ENCODE measurements at places on chromosomes 5 and 9.

DNA sequence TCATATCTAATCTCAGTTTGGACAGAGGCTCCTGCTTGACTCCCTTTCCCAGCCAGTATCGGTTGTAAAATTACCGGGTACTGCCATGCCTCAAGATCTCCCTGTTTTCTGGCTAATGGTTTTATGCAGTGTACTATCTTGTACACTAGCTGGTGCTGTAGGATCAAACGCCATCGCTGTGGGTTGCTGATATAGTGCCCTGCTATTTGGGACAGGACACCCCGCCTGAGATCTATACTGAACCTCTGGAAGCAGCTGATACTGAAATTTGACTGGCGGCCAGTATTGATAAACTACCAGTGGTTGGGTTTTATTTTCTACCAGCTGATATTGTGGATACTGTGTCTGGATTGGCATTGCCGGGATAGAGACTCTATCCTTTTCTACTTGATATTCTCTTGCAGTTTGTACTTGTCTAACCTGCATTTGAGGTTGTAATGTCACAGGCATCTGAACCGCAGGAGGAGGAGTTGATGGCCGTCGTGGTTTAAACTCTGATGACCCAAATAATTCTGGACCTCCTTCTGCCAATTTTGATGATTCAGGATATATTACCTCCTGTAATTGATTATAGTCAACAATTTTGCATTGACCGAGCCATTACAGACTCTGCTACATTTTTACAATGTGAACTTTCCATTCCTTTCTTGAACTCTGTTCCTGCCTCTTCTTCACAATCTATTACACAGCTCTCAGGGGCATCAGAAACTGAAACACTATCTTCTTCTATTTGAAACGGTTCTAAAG lies 112.5 kb upstream of the LARP1 start:
- no peak overlapping the region for H3K27ac ChIP-seq
- no peak for DNase-seq
- peaks cover 31% of the 10 kb centered on the region for H3K27me3 ChIP-seq
- H3K4me3 ChIP-seq, result no peak overlapping the region
- H3K4me1 ChIP-seq, result peaks cover 12% of the 10 kb centered on the region
- H3K36me3 ChIP-seq, result no peaks in the 10 kb centered on the region

DNA sequence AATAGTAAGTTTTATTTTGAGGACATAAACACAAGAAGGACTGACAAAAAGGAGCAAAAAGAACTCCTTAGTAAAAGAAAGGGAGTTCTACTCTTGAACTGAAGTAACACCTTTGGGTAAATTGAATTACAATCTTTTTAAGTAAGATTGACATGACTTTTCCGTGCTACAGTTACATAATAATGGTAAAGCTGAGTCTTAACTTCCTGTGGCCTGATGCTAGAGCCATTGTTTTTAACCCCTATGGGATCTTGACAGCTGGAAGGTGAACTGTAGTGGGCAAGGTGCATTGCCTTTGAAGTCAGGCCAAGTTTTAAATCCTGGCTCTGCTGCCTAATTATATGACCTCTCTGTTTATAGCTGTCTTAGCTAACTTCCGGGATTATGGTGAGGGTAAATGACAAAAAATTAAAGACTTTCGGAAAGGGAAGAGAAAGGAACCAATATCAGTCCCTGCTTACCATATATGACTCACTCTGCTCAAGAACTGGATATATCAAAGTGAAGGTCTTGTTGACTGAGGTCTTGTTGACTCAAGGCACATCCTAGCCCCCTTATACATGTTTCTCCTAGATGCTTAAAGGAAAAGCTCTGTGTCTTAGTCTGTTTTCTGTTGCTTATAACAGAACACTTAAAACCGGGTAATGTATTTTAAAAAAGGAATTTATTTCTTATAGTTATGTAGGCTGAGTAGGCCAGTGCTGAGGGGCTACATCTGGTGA lies 6.8 kb downstream of the HSD17B4 start:
- H3K27me3 ChIP-seq, result no peaks in the 10 kb centered on the region
- peaks cover 10% of the 10 kb centered on the region for H3K36me3 ChIP-seq
- no peak overlapping the region for H3K27ac ChIP-seq
- no peak overlapping the region for H3K4me3 ChIP-seq
- DNase-seq, result no peak

DNA sequence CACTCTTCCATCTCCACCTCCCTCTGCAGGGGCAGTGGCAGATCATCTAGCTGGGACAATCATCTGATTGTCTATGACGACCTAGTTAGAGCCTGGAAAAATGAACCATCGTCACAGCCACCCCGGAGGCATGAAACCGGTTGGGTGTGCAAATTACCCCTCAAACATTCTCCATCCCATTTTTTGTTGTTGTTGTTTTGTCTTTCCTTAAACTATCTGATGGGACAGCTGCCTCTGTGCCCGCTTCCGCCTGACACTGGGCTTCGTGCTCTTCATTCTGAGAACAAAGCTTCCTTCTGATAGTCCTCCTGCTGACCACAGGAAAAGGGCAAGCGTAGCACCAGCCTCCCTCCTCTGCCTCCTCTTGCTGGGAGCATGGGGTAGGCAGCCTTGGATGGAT lies 7.0 kb upstream of the NDST1 start:
- no peaks in the 10 kb centered on the region for H3K36me3 ChIP-seq
- no peaks in the 10 kb centered on the region for H3K4me1 ChIP-seq
- H3K4me3 ChIP-seq, result no peak overlapping the region
- no peak for DNase-seq

DNA sequence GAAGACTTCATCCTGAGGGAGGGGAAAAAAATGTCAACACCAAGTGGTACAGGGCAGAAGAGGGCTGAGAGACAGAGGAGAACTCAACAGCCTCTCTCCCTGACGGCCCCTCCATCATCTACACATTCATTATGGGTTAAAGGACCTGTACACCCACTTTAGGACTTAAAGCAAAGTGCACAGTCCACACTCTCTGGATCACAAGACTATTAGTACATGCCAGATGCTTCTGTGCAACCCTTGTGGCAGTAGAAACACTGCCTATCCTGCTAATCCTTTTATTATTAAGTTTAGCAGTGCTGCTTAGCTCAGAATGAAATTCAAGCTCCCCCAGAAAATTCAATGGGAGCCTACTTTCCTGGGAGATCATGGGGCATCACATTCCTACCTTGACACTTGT lies 1.9 kb downstream of the FRMD3 start:
- no peak for DNase-seq
- no peaks in the 10 kb centered on the region for H3K4me1 ChIP-seq
- H3K36me3 ChIP-seq, result no peaks in the 10 kb centered on the region

DNA sequence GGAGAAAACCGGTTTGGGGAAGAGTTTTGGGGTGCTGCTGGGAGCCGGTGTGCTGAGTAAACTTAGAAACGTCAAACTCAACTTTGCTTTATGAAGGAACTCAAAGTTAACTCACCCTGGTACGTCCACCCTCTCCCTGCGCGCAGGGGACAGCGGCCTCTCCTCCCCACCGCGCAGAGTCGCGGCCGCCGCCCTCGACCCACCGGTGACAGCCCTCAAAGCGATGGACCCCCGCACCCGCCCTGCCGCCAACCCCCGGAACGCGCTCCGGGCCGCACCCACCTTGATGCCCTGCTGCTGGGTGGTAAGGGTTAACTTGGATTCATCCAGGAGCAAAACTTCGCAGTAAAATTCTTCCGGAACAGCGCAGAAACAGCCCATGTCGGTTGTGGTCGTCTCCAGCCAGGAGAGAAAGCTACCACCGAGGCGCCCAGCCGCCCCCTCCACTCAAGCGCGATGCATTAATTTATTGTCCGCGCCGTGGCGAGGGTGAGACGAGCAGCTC lies 366 bp downstream of the EPB41L4A start:
- no peak overlapping the region for H3K27ac ChIP-seq
- peaks cover 10% of the 10 kb centered on the region for H3K4me1 ChIP-seq
- H3K36me3 ChIP-seq, result peaks cover 1% of the 10 kb centered on the region
- peaks cover 68% of the 10 kb centered on the region for H3K27me3 ChIP-seq

All from activated T-helper 1 cell treated with anti-CD3 and anti-CD28 coated beads, Interleukin-12 subunit alpha, Interleukin-12 subunit beta, Interleukin-2, Interleukin-4 antibody, amounts not matched to agents 30 ng/mL and 10 ng/mL and 1 ng/mL, durations not matched to agents 14 hours and 24 hours and 36 hours (primary cell).